ENCODE measurements at places on chromosomes 4 and X. TPM values are rescaled to one million over a fixed set of nuclear protein-coding genes. Genes with fewer than 3 reads are reported as not detected.

The GPR82 gene
- total RNA-seq: 0.05 TPM

The TCEAL1 gene
- total RNA-seq: 5.9 TPM

The ITM2A gene
- 112 TPM for total RNA-seq

The CLDN34 gene
- total RNA-seq: not detected

The ADGRG4 gene
- total RNA-seq: not detected

The CT55 gene
- not detected for total RNA-seq

The COX18 gene
- 21.3 TPM for total RNA-seq

The GPR119 gene
- not detected for total RNA-seq

The ZBTB33 gene
- total RNA-seq: 14.6 TPM

The ZNF81 gene
- 5.3 TPM for total RNA-seq

The PALLD gene
- 11.0 TPM for total RNA-seq

The CXXC4 gene
- total RNA-seq: not detected

The TEX13C gene
- total RNA-seq: not detected

The ERAS gene
- not detected for total RNA-seq

The HERC5 gene
- 21.1 TPM for total RNA-seq

DNA sequence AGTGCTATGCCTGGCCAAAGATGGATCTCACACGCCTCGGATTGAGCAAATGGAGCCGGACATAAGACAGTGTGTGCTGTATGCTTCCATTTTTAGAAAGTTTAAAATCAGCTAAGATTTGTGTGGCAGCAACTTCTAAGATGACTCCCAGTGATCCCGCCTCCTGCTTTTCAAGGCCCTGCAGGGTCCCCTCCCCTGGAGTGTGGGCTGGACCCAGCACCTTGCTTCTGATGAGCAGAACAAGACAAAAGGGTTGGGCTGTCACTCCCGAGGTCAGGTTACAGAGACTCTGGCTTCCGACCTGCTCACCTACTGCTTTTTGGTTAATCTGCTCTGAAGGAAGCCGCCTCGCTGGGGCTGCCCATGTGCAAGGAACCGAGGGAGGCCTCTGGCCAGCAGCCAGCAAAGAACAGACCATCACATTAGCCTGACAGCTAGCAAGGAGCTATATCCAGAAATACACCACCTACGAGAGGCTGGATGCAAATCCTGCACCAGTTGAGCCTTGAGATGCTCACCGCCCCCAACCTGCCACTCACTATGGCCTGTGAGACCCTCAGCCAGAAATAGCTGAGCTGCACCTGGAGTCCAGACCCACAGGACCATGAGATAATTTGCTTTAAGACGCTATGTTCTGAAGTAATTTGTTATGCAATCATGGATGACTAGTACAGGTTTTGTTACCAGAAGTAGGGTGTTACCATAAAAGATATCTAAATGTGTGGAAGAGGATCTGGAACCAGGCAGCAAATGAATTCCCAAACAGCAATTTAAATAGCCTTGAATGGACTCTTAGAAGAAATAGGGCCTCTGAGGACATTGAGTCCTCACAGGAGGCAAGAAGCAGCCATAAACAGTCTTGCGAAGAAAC lies 47.6 kb downstream of the CRMP1 start:
- H3K36me3 ChIP-seq: no peaks in the 10 kb centered on the region
- H3K27me3 ChIP-seq: peaks cover 13% of the 10 kb centered on the region
- no peaks in the 10 kb centered on the region for H3K4me1 ChIP-seq

GRCh38 chr4:16916719-16917337 lies 18.4 kb upstream of the LDB2 start:
- H3K4me3 ChIP-seq: no peak overlapping the region
- H3K27me3 ChIP-seq: no peaks in the 10 kb centered on the region
- H3K27ac ChIP-seq: no peak overlapping the region
- no peaks in the 10 kb centered on the region for H3K4me1 ChIP-seq
- no peaks in the 10 kb centered on the region for H3K36me3 ChIP-seq

- no peaks in the 10 kb centered on the region for H3K27me3 ChIP-seq
- H3K27ac ChIP-seq: peak overlapping the region; percentile 95
- H3K36me3 ChIP-seq: peaks cover 29% of the 10 kb centered on the region
- H3K4me1 ChIP-seq: peaks cover 69% of the 10 kb centered on the region
Observed at GRCh38 chr4:184453365-184454160, 20.8 kb downstream of the IRF2 start.

- H3K4me3 ChIP-seq: no peak overlapping the region
- no peak for DNase-seq
- no peak overlapping the region for H3K27ac ChIP-seq
- H3K27me3 ChIP-seq: no peaks in the 10 kb centered on the region
- peaks cover 10% of the 10 kb centered on the region for H3K4me1 ChIP-seq
Observed at GRCh38 chrX:74890676-74891430, 34.4 kb downstream of the NEXMIF start.

DNA sequence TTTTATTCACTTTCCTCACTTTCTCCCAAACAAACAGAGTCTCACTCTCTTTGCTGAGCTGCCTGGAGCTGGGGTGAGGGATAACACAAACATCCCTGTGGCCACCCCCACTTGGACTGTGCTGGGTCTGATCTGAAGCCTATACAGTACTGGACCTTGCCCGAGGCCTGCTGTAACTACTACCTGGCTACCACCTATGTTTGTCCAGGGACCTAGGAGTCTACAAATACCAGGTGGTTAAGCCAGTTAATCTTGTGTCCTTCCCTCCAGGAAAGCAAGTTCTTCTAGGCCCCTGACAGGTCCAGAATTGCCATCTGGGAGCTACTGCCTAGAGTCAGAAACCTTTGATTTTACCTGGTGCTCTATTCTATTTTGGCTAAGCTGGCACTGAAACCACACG lies 87.3 kb downstream of the RTL3 start:
- no peaks in the 10 kb centered on the region for H3K27me3 ChIP-seq
- peaks cover 5% of the 10 kb centered on the region for H3K4me1 ChIP-seq
- H3K4me3 ChIP-seq: no peak overlapping the region
- no peaks in the 10 kb centered on the region for H3K36me3 ChIP-seq

- no peaks in the 10 kb centered on the region for H3K4me1 ChIP-seq
- DNase-seq: no peak
- H3K27me3 ChIP-seq: no peaks in the 10 kb centered on the region
- no peak overlapping the region for H3K4me3 ChIP-seq
Observed at GRCh38 chr4:21710179-21710835, 238.3 kb downstream of the KCNIP4 start.

DNA sequence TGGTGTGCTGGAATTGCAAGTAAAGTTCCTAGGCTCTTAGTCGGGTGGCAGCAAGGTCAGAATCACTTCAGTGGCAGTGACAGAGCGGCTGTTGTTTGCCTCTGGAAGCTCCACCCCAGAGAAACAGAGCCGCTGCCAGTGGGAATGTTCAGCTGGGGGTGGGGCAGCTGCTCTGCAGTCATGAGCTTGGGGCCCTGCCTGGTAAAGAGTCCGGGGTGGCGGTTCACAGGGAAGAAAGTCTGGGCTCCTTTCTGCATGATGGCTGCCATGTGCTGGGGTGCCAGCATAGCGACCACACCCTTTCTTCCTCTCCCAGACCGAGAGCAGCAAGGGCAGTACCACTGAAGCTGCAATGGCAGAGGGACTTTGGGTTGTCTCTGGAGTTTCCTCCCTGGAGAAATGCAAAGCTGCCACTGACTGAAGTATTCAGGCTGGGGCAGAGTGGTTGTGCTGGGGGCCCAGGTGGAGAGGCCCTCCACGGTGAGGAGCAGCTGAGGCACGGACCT lies 108.8 kb upstream of the CENPE start:
- H3K4me3 ChIP-seq: no peak overlapping the region
- no peaks in the 10 kb centered on the region for H3K4me1 ChIP-seq
- H3K27me3 ChIP-seq: no peaks in the 10 kb centered on the region
- H3K27ac ChIP-seq: no peak overlapping the region

- H3K27me3 ChIP-seq: no peaks in the 10 kb centered on the region
- no peak for DNase-seq
- no peak overlapping the region for H3K4me3 ChIP-seq
- peaks cover 21% of the 10 kb centered on the region for H3K36me3 ChIP-seq
- H3K27ac ChIP-seq: no peak overlapping the region
Observed at GRCh38 chr4:184774152-184774551, 40.3 kb upstream of the CENPU start.

DNA sequence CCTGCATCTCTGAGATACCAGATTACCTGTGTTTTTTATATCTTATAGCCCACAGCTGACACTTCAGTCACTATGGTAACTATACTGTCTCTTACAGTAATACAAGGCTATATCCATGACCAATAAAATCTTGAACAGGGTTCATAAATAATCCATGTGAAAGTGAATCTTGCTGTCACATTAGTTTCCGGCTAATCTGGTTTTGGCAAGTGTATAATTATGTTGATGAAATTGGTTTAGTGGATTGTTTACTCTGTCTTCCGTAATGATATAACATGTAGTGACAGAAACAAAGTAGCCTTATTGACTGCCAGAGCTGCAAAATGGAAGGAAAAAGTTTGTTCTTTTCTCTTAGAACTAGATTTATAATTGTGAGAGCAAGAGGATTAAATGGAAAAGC lies 686.6 kb upstream of the PABPC4L start:
- no peak overlapping the region for H3K4me3 ChIP-seq
- no peak overlapping the region for H3K27ac ChIP-seq
- no peak for DNase-seq
- no peaks in the 10 kb centered on the region for H3K36me3 ChIP-seq
- no peaks in the 10 kb centered on the region for H3K27me3 ChIP-seq
- H3K4me1 ChIP-seq: no peaks in the 10 kb centered on the region

DNA sequence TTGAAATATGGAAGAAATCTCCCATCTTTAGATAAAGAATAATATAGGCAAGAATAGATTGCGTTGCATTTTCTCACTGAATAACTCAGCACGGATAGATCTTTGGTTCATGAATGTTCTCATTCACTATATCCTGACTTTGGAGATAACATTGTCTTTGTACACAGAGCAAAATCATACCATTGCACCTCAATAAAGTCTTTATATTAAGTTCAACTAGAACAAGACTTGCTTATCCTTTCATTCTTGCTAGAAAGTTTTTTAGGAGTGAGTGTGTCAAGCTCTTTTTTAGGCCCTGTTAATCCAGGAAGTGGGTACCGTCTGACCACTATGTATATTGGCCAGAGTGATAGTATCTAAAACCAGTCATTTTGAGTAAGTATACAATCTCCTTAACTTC lies 658.7 kb downstream of the FSTL5 start:
- no peaks in the 10 kb centered on the region for H3K27me3 ChIP-seq
- no peak for DNase-seq

- no peaks in the 10 kb centered on the region for H3K36me3 ChIP-seq
- no peaks in the 10 kb centered on the region for H3K27me3 ChIP-seq
- H3K4me3 ChIP-seq: no peak overlapping the region
- H3K4me1 ChIP-seq: no peaks in the 10 kb centered on the region
Observed at GRCh38 chr4:17771284-17771908, 10.0 kb downstream of the FAM184B start.

- H3K36me3 ChIP-seq: peaks cover 71% of the 10 kb centered on the region
- H3K27me3 ChIP-seq: no peaks in the 10 kb centered on the region
- peak overlapping the region; percentile 98 for H3K27ac ChIP-seq
- H3K4me3 ChIP-seq: peak overlapping the region; percentile 90
Observed at GRCh38 chr4:108619372-108620100, 840 bp upstream of the RPL34 start.

GRCh38 chr4:10033191-10033881 lies 12.0 kb upstream of the SLC2A9 start:
- H3K27me3 ChIP-seq: no peaks in the 10 kb centered on the region
- H3K27ac ChIP-seq: no peak overlapping the region
- no peak for DNase-seq
- H3K4me1 ChIP-seq: peaks cover 2% of the 10 kb centered on the region
- H3K36me3 ChIP-seq: peaks cover 2% of the 10 kb centered on the region

DNA sequence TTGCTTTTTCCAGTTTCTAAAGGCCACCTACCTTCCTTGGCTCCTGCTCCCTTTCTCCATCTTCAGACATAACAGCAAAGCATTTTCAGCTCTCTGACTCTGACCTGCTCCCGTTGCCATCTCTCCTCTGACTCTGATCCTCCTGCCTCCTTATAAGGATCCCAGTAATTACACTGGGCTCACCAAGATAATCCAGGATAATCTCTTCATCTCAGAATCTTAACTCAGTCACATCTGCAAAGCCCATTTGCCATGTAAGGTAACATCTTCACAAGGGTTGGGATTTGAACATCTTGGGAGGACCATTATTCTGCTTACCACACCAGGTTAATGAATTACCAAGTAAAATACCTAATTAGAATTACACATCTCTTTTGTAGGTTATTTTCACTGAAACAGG lies 41.3 kb upstream of the MAGED1 start:
- peak overlapping the region; percentile 5 for H3K27ac ChIP-seq
- H3K4me1 ChIP-seq: peaks cover 13% of the 10 kb centered on the region
- no peaks in the 10 kb centered on the region for H3K27me3 ChIP-seq
- peaks cover 55% of the 10 kb centered on the region for H3K36me3 ChIP-seq
- no peak overlapping the region for H3K4me3 ChIP-seq

GRCh38 chr4:23320931-23321587 lies 568.8 kb downstream of the PPARGC1A start:
- no peaks in the 10 kb centered on the region for H3K27me3 ChIP-seq
- DNase-seq: no peak
- H3K4me1 ChIP-seq: peaks cover 9% of the 10 kb centered on the region
- H3K4me3 ChIP-seq: no peak overlapping the region
- no peaks in the 10 kb centered on the region for H3K36me3 ChIP-seq

GRCh38 chr4:37225778-37226177 lies 18.8 kb upstream of the NWD2 start:
- no peaks in the 10 kb centered on the region for H3K36me3 ChIP-seq
- H3K27me3 ChIP-seq: peaks cover 12% of the 10 kb centered on the region
- DNase-seq: no peak
- no peak overlapping the region for H3K4me3 ChIP-seq
- no peaks in the 10 kb centered on the region for H3K4me1 ChIP-seq
- H3K27ac ChIP-seq: no peak overlapping the region

DNA sequence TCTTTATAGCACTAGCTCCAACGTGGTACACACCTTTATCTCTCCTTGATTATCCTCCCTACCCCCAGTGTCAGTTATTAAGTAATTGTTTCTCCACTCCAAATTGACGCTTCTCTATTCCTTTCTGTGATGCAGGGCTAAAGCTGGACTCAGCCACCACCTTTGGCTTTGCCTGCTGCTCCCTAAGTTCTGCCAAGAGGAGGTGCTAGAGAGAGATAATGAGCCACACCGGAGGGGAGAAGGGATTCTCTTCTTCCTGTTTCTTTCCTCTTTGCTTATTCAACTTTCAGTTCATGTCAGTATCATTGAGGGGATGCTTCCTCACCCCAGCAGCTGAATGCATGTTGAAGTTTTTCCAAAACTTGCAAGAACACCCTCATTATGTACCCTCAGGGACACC lies 176.5 kb downstream of the GBA3 start:
- no peaks in the 10 kb centered on the region for H3K4me1 ChIP-seq
- no peak overlapping the region for H3K27ac ChIP-seq
- H3K4me3 ChIP-seq: no peak overlapping the region
- no peak for DNase-seq
- H3K27me3 ChIP-seq: no peaks in the 10 kb centered on the region

Measured in activated CD4-positive, alpha-beta T cell treated with anti-CD3 and anti-CD28 coated beads for 36 hours (primary cell).